DMS 273 treated with DMSO at 0.1 percent for 48 hours (cell line): ENCODE measurements at places on chromosomes 1 and 21.

DNA sequence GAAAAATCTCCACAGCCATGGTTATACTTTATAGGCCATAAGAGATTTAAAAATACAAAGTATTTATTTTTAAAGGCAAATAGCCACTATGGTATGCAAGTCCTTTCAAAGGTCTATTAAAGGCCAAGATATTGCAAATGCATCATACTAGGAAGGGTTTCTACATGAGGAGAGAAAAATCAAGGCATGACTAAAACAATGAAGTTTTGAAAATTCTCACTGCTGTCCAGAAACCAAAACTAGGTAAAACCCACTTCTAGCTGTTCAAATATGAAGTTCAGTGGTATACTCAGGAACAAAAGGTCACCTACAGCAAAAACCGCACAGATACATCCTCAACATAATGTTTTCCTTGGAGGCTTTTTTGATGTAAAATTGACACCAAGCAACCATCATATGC lies 75.0 kb downstream of the EPS15 start:
- DNase-seq, result no peak

DNA sequence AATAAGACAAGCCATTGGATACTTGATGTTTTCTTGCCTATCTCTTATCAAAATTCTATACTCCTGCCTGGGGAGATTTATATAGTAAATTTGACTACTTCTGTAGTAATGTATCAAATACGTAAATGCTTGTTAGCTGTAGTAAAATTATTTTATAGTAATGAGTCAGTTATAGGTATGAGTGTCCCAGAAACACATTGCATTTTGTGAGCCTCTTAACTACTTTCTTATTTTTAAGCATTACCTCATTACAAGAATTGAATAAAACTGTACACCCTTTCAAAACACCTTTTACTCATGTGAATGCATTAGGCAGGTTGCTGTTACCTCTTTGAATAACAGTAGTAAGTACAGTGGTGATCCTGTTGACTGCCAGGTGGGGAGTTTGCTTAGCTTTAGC lies 28.4 kb downstream of the PRRC2C start:
- no peak for DNase-seq

GRCh38 chr21:44578371-44579055 lies 1.9 kb downstream of the KRTAP10-5 start:
- no peak for DNase-seq

DNA sequence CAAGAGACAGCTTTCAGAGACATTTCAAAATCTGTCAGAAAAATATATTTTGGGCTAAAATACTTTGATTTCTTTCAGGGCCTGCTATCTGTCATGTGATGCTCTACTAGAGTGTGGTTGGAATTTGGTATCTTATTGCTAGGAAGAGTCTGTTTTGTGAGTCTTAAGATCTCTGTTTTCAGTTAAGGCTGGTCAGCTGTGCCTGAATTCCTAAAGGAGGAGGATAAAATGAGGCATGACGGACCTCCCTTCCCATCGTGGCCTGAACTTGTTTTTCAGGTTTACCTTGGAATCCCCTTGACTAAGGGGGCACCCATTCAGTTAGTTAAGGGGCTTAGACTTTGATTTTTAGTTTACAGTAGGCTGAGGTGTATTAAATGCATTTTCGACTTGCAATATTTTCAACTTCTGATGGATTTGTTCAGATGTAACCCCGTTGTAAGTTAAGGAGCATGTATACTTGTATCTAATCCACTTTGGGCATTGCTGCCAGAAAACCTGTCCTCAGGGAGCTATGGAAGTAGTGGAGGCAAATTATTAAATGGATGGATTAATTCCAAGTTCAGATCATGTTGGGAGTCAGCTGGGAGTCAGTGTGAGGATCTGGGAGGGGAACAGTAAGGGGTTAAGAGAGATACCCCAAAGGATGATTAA lies 18.3 kb downstream of the CAPN2 start:
- no peak for DNase-seq

DNA sequence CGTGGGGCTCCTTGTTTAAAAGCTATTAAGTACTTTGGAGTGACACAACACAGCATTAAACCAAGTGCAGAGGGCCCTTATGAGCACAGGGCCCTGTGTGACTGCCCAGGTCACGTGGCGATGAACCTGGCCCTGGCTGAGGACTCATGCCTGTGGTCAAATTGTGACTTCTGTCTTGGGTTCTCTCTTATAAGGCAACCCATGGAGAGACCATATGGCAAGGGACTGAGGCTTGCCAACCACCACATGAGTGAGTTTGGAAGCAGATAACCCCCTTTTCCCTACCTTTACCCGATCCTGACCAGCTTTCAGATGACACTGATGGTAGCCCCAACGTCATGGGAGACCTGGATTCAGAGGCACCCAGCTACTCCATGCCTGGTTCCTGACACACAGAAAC lies 140.5 kb downstream of the ZBTB18 start:
- no peak for DNase-seq

- no peak for DNase-seq
Measured at GRCh38 chr1:197948926-197949899, 32.0 kb downstream of the LHX9 start.

DNA sequence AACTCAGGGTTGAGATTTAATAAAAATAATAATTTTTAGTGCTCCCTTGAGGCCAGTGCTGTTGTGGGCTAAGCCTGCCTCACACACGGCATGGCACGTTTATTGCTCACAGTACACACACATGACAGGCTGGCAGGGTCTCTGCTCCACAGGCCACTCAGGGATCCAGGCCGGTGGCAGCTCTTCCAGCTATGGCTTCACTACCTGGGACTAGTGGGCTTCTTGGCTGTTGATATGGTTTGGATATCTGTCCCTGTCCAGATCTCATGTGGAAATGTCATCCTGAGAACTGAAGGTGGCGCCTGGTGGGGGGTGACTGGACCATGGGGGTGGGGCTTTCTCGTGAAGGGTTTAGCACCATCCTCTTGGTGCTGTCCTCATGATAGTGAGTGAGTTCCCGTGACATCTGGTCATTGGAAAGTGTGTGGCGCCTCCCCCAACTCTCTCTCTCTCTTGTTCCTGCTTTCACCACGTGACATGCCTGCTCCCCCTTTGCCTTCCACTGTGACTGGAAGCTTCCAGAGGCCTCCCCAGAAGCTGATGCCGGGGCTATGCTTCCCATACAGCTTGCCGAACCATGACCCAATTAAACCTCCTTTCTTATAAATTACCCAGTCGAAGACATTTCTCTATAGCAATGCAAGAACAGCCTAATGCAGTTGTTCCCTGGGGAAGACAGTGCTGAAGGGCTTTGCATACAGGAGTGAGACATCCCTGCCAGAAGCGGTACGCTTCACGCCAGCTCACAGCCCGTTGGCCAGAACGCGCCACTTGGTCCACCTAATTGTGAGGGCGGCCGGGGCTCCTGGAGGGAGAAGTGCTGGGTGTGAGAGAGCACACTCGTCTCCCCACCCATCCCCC lies 226.9 kb upstream of the C1orf174 start:
- no peak for DNase-seq

- DNase-seq, result no peak
Measured at GRCh38 chr1:92944901-92945747, 16.1 kb downstream of the DIPK1A start.
